Osteoblast (primary cell): ENCODE measurements at places on chromosomes 4 and X. TPM values are rescaled to one million over a fixed set of nuclear protein-coding genes. Genes with fewer than 3 reads are reported as not detected.

GLOD5 gene
- total RNA-seq = not detected in 2 replicates

ITIH6 gene
- total RNA-seq = not detected in 2 replicates

- peaks cover 10% of the 10 kb centered on the region for H3K27me3 ChIP-seq
- H3K36me3 ChIP-seq = no peaks in the 10 kb centered on the region
- H3K27ac ChIP-seq = no peak overlapping the region
- H3K4me1 ChIP-seq = no peaks in the 10 kb centered on the region
- H3K4me3 ChIP-seq = no peak overlapping the region
- DNase-seq = no peak
Observed at GRCh38 chr4:81052119-81053068, 21.9 kb downstream of the BMP3 start.

DNA sequence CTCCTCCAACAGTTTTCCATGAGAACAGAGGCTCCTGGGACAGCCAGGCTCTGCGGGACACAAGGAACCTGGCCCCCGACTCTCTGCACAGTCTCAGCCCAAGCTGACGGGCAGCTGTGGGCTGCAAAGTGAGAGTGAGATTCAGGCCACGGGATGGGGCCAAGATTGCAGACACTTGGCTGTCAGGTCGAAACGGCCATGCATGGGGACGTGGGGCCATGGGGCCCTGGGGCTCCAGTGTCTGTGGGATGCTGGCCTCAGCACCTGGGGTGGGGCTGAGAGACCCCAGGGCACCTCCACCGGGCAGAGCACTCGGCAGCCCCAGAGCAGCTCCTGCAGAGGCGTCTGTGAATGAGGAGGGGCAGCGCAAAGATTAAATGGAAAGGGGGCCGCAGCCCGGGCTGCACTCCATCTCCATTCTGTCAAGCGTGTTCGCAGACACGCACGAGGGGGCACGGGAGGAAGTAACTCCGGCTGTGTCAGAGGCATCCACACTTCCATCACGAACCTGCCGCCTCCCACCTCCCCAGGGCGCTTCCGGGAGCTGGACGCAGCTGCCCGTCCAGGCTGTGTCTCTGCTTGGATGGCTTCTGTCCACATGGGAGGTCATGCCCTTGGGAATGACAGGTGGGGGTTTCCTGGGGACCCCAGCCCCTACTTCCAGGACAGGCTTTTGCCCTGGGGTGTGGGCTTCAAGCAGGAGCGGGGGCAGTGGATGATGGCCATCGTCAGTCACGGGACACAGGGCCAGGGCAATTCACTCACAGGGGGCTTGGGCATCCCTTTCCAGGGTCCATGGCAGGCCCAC lies 82.8 kb upstream of the NKX1-1 start:
- peak; percentile 76 for DNase-seq
- peaks cover 8% of the 10 kb centered on the region for H3K27me3 ChIP-seq
- H3K4me1 ChIP-seq = no peaks in the 10 kb centered on the region
- H3K36me3 ChIP-seq = no peaks in the 10 kb centered on the region

DNA sequence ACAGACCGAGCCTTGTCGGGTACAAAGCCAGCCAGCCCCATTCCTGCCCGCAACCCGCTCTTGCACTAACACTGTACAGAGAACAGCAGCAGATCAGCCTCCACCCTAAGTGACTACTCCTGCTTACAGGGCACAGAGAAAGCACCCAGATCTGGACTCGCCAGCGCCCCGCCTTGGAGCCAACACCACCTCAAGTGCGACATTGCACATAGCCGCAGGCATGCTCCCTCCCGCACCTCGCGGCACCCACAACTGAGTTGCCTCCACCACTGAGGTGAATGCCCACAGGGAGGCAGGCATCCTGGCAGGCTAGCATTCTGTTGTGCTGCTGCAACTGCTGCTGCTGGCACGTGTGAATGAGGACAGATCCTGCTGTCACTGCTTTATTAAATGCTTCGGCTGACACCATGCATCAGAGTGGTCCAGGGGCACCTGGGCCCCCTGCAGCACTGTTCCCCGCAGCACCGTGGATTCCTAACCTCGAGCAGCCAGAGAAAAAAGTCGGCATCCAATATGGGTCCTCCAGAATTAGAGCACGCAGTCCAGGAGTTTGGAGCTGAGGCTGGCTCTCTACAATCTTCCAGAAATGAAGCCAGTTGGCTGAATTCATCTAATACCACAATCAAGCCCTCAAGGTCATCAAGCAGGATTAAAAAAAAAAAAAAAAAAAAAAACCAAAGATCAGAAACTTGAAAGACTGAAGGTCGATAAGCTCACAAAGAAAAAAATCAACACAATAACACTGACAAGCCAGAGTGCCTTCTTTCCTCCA lies 352.9 kb downstream of the GASK1B start:
- H3K4me3 ChIP-seq = no peak overlapping the region
- peak; percentile 18 for DNase-seq
- no peaks in the 10 kb centered on the region for H3K27me3 ChIP-seq
- H3K27ac ChIP-seq = no peak overlapping the region
- H3K36me3 ChIP-seq = no peaks in the 10 kb centered on the region

DNA sequence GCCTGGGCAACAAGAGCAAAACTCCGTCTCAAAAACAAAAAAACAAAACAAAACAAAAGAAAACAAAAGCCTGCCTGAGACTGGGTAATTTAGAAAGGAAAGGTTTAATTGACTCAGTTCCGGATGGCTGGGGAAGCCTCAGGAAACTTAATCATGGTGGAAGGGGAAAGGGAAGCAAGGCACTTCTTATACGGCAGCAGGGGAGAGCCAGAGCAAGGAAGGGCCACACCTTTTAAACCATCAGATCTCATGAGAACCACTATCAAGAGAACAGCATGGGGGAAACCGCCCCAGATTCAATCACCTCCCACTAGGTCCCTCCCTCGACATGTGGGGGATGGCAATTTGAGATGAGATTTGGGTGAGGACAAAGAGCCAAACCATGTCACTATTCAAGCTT lies 122.2 kb downstream of the UBE2K start:
- DNase-seq = no peak
- H3K4me3 ChIP-seq = no peak overlapping the region
- H3K4me1 ChIP-seq = no peaks in the 10 kb centered on the region
- H3K27me3 ChIP-seq = no peaks in the 10 kb centered on the region
- H3K36me3 ChIP-seq = no peaks in the 10 kb centered on the region

DNA sequence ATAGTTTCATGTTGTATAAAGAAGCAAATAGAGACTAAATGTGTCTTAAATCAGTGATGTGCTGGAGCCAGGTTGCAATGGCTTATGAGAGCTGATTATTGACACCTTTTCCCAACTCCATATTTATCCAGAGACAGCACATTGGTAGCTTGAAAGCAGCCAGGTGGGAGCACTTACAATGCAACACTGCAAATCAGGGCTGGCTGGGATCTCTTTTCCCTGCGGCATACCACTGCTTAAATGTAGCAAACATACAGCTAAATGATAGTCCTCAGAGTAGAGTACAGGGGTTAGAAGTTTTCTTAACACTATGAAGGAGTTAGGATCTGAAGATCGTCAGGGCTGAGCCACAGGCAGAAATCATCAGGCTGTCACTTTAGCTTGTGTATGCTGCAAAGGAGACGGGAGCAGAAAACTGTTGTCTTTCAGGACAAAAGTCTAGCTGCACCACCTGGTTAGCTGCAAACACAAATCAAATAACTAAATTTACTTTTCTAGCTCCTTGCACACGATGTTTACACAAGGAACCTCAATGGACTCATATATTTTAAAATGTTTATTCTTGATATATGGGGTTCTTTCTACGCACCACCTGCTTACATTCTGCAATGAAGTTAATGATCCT lies 527.3 kb downstream of the TLL1 start:
- H3K36me3 ChIP-seq = no peaks in the 10 kb centered on the region
- no peak overlapping the region for H3K4me3 ChIP-seq
- H3K27me3 ChIP-seq = no peaks in the 10 kb centered on the region
- no peak overlapping the region for H3K27ac ChIP-seq

DNA sequence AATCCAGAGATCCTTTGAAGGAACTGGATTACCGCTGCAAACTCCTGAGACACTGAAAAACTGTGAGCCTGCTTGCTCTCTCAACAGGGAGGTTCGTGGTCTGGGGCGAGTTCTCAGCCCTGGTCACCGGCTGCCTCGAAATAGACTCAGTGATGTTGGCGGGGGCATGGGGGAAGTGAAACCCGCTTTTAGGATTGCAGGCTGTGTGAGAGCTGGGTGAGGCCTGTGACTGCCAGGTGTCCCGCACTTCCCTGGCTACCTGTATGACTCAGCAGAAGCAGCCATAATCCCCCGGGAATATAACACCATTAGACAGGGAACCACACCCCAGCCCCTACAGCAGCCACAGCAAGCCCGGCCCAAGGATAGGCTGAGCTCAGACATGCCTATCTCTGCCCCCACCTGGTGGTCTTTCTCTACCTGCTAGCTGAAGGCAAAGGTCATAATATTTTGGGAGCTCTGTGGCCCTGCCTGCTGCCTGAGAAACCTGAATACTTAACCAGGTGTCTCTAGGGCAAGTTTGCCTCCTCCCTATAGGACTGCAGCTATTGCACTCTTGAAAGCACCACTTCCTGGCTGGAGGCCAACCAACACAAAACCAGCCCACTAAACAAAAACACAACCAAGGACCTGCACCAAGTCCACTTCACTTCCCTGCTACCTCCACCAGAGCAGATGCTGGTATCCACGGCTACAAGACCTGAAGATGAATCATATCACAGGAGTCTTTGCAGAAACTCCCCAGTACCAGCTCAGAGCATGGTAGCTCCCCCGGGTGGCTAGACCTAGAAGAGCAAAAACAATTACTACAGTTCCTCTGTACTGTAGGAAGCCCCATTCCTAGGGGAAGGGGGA lies 202.0 kb downstream of the RRAGB start:
- H3K4me3 ChIP-seq = no peak overlapping the region
- no peaks in the 10 kb centered on the region for H3K36me3 ChIP-seq
- H3K4me1 ChIP-seq = no peaks in the 10 kb centered on the region
- DNase-seq = no peak
